ENCODE measurements at places on chromosomes 3 and 15.

DNA sequence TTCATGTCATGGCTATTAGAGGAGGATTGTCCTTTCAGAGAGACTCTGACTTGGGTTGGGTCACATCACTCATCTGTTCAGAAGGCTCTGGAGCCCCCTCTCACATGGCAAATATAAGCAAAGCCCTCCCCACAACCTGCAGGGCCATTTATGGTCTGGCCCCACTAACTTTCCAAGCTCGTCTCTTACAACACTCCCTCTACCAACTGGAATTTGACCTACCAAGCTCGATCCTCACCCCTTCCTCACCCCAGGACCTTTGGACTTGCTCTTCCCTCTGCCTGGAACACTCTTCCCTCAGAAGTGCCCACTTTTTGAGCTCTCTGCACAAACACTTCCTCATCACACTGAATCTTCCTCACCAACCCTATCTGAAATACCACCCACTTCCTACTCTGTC lies 14.2 kb upstream of the PXYLP1 start:
- DNase-seq: no peak

- no peak for DNase-seq
Observed at GRCh38 chr3:41880387-41880786, 81.5 kb downstream of the ULK4 start.

DNA sequence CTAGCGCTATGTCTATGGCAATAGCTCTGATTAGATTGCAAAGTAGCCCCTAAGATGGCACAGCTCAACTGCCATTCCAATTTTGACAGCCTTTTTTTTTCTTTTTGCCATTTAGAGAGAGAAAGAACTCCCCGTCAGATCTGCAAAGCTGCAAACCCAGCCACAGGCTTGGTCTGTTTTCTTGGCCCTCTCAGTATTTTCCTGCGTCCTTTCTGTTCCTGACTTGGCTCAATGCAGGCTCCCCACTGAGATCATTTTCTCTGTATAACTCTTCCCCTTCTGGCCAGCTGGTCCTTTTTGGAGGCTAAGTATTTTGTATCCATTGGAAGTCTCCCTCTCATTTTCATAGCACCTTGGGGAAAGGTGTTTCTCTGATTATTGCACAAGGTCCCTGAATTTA lies 386.7 kb downstream of the UNC13C start:
- DNase-seq: no peak

DNA sequence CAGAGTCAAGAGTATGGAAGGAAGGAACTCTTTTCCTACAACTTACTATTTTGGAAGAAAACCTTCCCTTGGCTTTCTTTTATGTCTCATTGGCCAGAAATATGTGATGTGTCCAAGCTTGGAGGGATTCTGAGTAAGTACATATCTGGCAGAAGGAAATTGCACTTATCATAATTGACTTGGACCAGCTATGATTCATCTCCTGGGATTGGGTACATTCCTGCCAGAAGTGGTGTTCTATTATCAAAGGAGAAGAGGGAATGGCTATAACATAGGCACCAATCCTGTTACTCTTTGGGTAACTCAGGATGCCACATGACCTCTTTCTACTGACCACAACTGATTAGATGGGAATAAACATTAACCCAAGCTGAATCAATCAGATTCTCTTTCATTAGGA lies 13.5 kb upstream of the DAZL start:
- DNase-seq: no peak

DNA sequence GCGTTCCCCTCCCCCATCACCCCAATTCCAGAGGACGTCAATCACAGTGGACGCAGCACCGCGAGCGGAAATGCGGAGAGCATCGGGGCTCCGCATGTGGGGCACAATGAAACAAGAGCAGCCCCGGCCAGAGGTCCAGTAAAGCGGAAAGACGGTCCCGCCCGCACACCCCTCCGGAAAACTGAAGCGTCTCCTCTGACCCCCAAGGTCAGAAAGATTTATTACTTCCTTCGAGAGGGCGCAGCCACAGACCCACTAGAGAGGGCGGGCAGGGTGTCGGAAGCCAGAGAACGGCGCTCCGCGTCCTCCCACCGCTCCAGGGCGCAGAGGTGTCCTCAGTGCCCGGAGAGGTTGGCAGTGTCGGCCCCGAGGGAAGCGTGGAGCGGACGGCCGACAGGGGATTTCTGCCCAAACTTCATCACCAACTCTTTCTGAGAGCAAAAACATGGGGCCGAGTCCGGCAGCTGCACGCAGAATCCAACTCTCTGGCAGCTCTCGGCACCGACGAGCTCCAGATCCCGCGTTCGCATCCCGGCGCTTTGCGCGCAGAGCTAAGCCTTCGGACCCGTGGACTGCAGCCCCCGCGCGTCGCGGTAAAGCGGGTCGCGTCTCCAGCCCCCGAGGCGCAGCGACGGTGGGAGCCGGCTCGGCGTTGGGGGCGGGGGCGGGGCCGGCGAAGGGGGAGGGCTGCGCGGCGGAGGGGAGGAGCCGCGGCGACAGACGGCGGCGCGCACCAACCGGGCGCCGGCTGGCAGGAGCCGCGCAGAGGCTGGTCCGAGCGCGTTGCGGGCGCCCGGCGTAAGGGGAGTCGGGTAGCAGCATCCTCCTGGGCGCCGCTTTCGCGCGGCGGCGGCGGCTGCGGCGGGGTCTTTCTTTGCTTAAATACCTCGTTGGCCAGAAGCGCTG lies at the start of gene CHST2:
CHST2 (plus strand) TSS at position 763 of the 906 bp plus-strand sequence. CDS start 1,046 bp downstream, outside the sequence.
- peak; percentile 74 for DNase-seq

GRCh38 chr15:42220216-42220615 lies 12.1 kb upstream of the VPS39 start:
- no peak for DNase-seq

DNA sequence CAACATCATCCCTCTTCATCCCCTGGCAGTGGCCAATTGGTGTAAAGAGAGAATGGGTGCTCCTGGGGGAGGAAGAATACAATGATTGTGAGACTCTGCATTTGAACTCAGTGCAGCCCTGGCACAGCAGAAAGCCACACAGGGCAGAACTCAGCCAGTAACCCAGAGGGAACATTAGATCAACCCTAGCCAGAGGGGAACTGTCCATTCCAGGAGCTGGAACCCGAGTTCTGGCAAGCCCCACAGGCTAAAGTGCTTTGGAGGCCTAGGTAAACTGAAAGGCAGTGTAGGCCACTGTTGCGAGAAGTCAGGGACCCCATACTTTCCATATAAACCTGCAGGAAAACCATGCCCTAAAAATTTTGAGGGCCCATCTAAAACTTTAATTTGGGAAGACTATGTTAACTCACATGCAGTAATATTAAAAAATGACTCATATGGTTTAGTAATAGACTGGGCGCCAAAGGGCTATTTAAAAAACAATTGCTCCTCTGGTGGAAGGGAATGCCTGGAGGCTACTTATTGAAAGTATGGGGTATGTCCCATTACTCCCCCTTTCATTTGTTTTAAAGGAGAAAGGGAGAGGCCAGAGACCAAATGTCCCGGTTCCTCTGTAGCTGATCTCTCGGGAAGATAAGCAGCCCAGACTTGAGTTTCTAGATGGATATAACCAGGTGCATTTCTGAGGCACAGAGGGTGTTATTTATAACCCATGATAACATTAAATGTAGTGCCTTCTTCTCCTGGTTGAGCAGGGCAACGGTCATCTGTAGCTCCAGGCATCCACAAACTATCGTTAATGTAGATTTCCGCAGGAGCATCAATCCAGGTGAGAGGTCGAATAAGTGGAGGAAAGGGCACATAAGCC lies 5.8 kb upstream of the RAD51 start:
- no peak for DNase-seq

DNA sequence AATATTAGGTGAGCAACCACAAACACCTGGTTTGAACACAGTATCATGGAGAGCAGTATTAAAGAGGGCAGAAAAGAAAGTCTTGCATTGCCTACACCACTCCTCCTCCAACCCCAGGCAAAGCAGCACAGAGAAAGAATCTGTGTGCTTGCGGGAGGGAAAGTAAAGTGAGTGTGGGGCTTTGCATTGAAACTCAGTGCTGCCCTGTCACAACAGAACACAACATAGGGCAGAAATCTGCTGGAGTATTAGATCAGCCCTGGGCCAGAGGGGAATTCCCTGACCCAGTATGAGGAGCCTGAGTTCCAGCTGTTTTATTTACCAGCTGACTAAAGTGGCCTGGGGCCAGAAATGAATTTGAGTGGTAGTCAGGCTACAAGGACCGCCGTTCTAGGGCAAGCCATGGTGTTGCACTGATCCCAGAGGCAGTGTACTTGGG lies 75.5 kb downstream of the SPATA16 start:
- DNase-seq: no peak

DNA sequence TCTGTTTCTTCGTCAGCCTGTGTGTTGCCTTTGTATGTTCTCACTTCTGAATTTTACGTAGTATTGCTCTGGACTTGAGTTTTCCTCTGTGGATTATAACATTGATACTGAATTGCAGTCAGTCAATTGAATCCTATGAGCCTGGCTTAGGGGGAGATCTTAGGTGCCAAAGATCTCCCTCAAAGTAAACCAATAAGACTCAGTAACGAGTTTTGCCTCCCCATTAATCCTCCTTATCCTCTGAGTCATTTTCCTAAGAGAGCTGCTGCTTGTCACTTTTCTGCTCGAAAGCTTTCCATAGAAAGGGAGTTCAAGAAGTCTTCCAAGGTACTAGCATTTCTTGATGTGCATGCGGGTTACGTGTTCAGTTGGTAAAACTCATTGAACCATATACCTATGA lies 126.4 kb downstream of the CHDH start:
- no peak for DNase-seq

DNA sequence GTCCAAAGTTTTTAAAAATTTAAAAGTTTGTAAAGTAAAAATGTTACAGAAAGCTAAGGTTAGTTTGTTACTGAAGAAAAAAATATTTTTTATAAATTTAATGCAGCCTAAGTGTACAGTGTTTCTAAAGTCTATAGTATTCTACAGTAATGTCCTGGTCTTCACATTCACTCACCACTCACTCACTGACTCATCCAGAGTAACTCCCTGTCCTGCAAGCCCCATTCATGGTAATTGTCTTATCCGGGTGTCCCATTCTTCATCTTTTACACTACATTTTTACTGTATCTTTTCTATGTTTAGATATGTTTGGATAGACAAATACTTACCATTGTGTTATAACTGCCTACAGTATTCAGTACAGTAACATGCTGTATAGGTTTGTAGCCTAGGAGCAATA lies 36.7 kb upstream of the ATP10A start:
- DNase-seq: no peak

GRCh38 chr3:28916713-28917499 lies 364.0 kb upstream of the RBMS3 start:
- peak; percentile 34 for DNase-seq

- DNase-seq: no peak
Observed at GRCh38 chr3:104040896-104041295, 1325.8 kb upstream of the ALCAM start.

DNA sequence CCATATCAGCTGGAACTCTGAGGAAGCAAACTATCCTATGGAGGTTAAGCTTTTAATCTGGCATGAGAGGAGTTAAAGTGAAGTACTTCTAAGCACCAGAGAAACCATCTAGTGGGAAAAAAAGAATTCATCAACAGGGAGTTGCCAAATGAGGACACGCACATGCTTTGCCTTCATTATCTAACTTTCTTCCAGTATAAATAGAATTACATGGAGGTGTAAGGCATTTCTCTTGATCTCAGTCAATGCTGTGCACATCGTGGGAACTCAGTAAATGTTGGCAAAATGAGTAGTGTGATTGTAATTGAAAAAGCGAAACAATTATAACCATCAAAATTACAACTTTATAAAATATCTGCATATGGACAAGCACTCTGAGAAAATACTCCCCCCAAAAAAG lies 8.0 kb upstream of the GSK3B start:
- no peak for DNase-seq

DNA sequence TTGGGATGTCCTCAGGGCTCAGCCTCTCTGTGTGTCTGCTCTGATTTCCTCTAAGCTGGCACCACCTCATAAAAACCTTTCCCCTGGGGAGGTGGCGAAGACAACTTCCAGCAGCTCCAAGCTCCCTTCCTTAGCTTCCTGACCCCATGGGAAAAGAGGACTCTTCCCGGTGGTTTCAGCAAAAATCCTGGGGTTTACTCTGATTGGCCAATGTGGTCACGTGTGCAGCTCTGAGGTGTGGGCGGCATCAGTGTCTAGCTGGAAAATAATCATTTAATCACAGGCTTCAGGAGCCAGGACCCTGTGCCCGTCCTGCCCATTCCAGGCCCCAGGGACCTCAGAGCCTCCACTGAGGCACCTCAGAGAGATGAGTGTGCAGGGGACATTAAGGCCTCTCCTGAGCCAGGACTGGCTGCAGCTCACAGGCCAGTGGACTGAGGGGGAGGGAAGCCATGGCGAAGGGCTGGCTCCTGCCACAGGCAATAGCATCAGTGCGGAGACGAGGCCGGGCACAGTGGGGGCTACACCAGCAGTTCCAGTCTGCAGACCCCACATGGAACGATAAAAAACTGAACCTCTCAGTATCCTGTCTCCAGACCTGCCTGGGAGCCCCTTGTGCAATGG lies 104.1 kb downstream of the TPRA1 start:
- DNase-seq: no peak

- DNase-seq: peak; percentile 93
Observed at GRCh38 chr3:25448750-25449692, 21.0 kb downstream of the RARB start.

DNA sequence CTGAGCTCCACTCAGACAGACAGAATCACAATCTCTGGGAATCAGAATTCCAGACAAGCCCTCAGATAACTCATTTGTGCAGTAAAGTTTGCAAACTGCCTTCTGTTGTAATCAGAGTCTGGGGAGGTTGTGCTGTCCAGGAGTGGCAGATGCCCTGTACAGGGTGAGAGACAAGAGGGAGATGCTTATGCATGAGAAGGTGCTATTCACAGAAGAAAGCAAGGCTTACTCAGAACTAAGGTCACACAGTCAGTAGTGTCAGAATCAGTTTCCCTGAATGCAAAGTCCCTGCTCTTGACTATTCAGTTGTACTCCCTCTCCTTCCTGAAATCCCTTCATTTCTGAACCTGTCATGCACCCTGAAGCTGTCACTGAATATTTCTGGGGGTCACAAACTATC lies 43.7 kb downstream of the SRPRB start:
- no peak for DNase-seq

DNA sequence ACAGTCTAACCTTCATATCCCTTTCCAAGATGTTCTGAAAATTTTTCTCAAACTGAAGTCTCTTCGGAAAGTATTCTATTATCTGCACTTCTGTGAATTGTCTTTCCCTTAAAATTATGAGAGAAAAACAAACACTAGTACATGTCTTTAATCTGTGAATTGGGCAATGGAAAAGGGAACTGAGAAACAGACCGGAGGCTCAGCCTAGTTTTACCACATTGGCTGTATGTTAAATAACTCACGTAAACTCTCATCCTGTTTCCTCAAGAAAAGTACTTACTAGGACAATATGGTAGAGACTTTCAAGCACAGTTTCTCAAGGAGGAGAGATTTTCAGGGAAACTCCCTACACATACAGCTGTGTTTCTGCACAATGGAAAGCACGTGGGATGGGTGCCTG lies 982.2 kb upstream of the SEMA6D start:
- no peak for DNase-seq

DNA sequence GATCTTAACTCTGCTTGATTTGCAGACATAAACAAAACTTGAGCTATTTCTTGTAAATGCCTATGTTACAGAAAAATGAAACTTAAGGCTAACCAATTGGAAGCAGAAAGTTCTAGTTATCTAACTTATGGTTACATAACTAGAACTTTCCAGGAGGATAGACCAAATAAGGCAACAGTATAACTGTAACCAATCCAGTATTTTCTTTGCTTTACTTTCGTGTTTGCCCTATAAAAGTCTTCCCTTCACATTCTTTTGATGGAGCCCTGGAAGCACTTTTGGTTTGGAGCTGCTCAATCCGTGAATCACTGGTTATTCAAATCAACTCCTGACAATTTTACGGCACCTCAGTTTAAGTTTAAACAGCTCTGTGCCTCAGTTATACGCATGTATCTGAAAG lies 164.6 kb downstream of the SUCLG2 start:
- no peak for DNase-seq
